Iris pigment epithelial cell (primary cell): ENCODE measurements at places on chromosomes 12 and 14.
A peak's percentile ranks its signal among the peaks of the same experiment; 100 is the strongest.

DNA sequence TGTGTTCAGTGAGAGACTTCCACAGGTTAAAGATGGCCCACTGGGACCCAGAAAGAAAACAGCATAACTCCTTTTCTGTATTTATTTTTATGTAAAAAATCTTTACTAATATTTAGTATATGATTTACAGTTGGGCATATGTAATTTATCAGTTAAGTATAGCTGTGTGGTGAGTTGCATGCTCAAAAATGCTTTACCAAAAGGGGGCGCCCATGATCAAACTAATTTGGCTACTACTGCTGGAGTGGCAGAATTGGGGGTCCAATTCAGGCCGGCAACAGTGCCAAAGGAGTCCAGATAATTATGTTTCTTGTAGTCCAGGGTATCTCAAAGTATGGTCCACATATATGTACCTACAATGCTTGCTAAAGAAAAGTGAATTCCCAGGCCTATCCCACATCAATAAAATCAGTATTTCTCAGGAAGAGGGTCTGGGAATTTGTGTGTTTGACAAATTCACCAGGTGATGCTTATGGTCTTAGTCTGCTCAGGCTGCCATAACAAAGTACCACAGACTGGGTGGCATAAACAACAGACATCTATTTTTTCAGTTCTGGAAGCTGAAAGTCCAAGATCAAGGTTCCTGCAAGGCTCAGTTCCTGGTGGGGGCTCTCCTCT is 152.0 kb downstream of the KTN1 start:
- peak; percentile 31 for DNase-seq

GRCh38 chr12:105418229-105418628 is 87.7 kb downstream of the C12orf75 start:
- peak; percentile 80 for DNase-seq

- peak; percentile 57 for DNase-seq
Observed at GRCh38 chr12:78192979-78193378, 362.3 kb downstream of the NAV3 start.

GRCh38 chr14:82879949-82880535 is 1346.4 kb upstream of the SEL1L start:
- no peak for DNase-seq

- DNase-seq, result no peak
Observed at GRCh38 chr12:108665608-108666202, 32.0 kb upstream of the SELPLG start.

- no peak for DNase-seq
Observed at GRCh38 chr12:89260841-89261637, 91.3 kb downstream of the DUSP6 start.

- DNase-seq, result no peak
Observed at GRCh38 chr12:125417446-125417845, 352.2 kb downstream of the AACS start.

DNA sequence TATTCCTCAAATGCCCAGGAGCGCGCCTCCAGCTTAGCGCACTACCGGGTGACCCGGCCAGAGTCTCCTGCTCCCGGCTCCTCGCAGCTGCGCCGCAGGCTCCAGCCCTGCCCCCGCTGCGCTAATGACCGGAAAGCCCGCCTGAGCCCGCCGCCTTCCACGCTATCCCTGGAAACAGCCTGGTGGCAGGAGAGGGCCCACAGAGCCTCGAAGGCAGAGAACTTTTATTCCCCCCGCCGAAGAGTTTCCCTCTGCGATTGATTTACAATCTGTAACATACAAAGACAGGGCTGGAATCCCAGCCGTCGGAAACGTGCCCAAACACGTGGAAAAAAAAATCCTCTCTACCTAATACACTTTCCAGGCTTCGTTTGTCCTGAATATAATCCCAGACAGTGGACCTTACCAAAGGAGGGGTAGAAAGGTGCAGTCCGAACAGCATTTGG is 1.5 kb downstream of the COL2A1 start:
- peak; percentile 34 for DNase-seq

DNA sequence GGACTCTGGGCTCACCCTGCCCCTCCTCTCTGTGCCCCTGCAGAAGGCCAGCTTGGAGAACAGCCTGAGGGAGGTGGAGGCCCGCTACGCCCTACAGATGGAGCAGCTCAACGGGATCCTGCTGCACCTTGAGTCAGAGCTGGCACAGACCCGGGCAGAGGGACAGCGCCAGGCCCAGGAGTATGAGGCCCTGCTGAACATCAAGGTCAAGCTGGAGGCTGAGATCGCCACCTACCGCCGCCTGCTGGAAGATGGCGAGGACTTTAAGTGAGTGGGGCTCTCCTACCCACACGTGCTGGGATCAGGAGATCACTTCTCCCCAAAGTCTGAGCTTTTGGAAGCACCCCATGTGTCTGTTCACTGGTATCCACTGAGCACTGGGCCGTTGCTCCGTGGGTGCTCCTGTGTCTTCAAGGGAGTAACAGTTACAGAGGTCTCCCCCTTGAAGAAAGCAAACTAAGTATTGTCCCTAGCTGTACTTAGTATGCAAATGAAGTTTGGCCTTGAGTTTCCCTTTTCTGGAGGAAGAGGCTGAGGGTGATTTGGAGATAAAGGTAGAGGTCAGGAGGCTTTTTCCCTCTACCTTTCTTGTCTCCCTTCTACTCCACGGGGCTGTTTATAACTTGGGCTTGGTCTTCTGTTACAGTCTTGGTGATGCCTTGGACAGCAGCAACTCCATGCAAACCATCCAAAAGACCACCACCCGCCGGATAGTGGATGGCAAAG is 3.3 kb downstream of the KRT18 start:
- DNase-seq, result no peak

- no peak for DNase-seq
Observed at GRCh38 chr12:44441155-44441554, 435.0 kb downstream of the NELL2 start.

DNA sequence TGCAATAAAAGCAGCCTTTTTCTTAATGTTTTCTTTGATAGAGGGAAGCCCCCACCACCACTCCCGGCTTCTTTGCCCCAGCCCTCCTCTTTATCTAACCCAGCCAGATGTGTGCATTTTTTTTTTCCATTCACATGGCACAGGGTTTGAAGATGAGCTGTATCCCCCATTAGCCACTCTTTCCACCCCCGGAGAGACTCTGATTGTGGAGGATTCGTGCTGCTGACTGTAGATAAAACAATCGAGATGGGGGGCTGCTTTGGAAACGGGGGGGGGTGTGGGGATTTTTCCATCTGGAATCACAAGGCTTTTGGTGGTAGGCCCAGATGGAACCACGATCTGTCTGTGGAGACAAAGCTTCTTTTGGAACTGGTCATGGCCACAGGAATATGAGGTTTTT is 46.2 kb upstream of the VASH1 start:
- DNase-seq, result no peak

GRCh38 chr12:71478270-71478669 is 38.7 kb downstream of the LGR5 start:
- no peak for DNase-seq

DNA sequence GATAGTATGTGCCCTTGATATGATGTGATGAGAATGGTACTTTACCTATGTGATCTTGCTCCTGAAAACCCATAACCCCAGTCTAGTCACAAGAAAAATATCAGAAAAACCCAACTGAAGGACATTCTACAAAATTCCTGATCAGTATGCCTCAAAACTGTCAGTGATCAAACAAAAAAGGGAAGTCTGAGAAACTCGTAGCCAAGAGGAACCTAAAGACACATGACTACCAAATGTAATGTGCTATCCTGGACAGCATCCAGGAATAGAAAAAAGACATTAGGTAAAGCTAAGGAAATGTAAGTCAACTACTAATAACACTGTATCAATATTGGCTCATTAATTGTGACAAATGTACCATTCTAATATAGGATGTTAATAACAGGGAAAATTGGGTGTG is 4.1 kb upstream of the WIF1 start:
- no peak for DNase-seq

GRCh38 chr12:6135071-6135470 is 10.6 kb upstream of the VWF start:
- DNase-seq, result peak; percentile 73

DNA sequence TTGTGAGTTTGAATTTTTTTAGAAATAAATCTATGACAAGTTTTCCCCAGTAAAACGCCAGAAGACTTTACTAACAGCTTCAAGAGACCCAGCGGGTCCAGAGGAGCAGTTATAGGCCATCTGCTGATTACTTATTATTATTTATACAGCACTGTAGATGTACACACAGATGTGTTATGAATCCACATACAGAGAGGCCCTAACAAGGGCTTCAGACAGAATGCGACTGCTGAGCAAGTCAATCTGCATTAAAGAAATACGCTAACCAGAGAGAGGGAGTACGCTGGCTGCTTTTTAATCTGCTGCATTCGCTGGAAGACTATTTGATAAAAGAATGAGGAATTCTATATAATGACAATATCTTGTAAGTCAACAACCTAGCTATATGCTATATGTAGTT is 32.5 kb downstream of the ATF7 start:
- DNase-seq, result no peak

- DNase-seq, result no peak
Observed at GRCh38 chr12:103864710-103865109, 23.7 kb upstream of the NT5DC3 start.

DNA sequence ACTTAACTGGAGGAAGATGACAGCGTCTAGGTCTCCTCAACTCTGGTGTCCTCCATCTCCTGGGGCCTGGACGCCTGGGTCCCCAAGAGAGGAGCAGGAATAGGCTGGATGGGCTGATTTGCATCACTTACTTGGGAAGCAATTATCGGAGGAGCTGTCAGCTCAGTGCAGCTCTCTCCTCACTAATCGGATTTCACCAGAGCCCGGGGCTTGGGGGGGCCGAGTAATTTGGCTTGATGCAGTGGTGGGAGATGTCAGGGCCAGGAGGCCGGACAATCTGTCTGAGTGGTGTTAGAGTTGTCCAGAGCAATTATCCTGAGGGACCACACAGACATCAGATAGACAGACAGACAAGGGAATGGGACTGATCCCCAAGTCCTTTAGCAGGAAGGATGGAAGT is 4.6 kb upstream of the SMUG1 start:
- DNase-seq, result no peak

- no peak for DNase-seq
Observed at GRCh38 chr14:23528555-23528954, 23.0 kb downstream of the ZFHX2 start.

GRCh38 chr12:48004053-48004941 is at the start of gene COL2A1:
Gene COL2A1 (minus strand): TSS chr12:48004476. CDS start chr12:48004321, 155 bp downstream.
- DNase-seq, result peak; percentile 7

GRCh38 chr14:75738192-75738591 is 77.1 kb downstream of the TTLL5 start:
- peak; percentile 53 for DNase-seq

DNA sequence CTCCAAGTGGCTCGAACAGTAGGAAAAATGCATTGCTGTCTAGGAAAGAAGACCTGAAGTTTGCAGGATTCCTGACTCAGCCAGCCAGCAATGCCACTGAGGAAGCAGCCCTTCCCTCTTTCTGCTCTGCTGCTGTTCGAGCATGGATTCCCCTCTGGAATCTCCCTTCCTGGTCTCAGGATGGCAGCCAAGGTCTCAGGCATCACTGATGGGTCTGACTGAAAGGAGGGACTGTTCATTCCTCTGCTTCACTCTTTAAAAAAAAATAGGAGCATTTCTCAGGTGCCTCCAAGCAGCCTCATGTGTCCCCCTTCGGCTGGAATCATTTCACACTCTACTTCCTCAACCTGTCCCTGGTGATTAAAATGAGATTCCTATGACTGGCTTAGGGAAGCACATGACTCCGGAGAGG is 62.4 kb downstream of the SLC15A4 start:
- DNase-seq, result no peak

GRCh38 chr14:56900726-56901125 is 90.4 kb upstream of the OTX2 start:
- no peak for DNase-seq

- DNase-seq, result no peak
Observed at GRCh38 chr12:97375310-97375709, 87.3 kb upstream of the RMST start.

DNA sequence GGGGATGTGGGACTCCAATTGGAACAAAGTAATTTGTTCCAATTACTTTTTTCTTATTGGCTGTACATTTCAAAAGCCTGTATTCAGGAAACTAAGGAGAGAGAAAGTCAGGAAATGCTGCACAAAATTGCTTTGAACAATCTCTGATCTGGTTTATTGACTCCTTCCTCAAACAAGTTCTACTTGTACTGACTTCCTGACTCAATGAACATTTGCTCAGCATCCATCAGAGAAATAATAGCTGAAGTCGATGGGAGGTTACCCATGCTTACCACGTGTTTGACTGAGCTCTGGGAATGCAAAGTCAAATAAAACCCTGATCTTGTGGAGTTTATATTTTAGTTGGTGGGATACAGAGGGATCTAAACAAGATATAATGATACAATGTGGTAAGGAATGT is 15.4 kb upstream of the C12orf75 start:
- no peak for DNase-seq

- DNase-seq, result peak; percentile 92
Observed at GRCh38 chr12:91483471-91483985, 300.9 kb upstream of the DCN start.

DNA sequence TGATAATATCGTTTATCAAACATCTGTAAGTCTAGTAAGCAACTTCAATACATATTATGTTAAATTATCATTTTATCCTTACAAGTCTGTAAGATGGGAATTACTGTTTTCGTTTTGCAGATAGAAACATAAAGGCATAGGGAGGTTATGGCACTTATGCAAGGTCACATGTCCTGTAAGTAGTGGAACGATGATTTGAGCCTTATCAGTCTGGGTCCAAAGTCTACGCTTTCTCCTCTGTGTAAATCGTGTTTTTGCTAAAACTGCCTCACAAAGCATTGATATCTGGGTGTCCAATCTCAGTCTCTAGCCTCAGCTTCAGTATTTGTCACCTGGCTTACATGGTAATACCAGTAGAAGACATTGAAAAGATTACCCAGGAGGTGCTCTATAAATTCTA is 174.9 kb upstream of the RASSF8 start:
- DNase-seq, result no peak

DNA sequence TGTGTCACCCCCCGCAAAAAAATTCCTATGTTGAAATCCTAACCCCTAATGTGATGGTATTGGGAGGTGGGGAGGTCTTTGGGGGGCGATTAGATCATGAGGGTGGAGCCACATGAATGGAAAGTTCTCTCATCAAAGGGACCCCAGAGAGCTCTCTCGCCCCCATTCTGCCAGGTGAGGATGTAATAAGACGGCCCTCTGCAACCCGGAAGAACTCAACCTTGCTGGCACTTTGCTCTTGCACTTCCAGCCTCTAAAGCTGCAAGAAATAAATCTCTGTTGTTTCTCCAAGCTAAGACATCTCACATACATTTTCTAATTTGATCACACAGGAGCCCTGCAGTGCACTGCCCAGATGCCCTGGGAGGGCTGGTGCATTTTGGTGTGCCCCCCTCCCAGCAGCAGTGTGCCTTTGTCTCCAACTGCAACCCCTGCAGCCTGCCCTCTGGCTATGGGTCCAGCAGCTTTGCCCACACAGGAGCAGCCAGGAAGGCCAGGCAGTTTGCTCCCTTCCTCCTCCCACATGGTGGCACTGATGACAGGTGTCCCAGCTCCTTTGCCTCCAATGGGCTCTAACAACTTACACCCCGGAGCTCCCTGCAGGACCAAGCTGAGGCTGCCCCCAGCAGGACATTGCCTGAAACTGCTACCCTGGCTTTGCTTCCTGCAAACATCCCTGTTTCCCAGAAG is 59.3 kb downstream of the C14orf132 start:
- peak; percentile 63 for DNase-seq
